Cardiac muscle cell (in vitro differentiated cells and primary cell): ENCODE measurements at places on chromosomes 13 and 19. TPM values are rescaled to one million over a fixed set of nuclear protein-coding genes. Genes with fewer than 3 reads are reported as not detected.

DNA sequence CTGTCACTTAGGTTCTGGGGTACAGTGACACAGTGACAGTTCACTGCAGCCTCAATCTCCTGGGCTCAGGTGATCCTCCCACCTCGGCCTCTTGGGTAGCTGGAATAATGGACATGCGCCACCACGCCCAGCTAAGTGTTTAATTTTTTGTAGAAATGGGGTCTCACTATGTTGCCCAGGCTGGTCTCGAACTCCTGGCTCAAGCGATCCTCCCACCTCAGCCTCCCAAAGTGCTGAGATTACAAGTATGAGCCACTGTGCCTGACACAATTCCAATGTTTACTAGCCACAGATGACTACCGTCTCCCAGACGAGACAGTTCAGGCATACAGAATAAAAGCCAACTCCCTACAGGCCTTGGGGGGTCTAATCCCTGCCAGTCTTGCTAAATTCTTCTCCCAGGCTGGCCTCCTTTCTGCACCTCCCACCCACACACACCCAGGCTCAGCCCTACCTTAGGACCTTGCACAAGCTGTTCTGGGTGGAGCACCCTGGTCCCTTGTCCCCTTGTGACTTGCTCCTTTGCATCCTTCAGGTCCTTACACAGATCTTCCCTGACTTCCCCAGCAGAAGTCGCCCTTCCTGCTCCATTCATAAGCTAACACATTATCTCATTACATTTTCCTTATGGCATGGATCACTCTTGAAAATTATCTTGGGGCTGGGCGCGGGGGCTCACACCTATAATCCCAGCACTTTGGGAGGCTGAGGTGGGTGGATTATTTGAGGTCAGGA is 106.4 kb downstream of the INSR start:
- DNase-seq = no peak

GRCh38 chr13:46288570-46289259 is 77.0 kb downstream of the LRRC63 start:
- DNase-seq = peak; percentile 63

- peak; percentile 40 for DNase-seq
Observed at GRCh38 chr13:100434010-100434763, 154.4 kb downstream of the GGACT start.

GRCh38 chr13:98339684-98340425 is 162.8 kb upstream of the RNF113B start:
- peak; percentile 20 for DNase-seq

GRCh38 chr13:85194482-85194881 is 604.7 kb downstream of the SLITRK6 start:
- no peak for DNase-seq

DNA sequence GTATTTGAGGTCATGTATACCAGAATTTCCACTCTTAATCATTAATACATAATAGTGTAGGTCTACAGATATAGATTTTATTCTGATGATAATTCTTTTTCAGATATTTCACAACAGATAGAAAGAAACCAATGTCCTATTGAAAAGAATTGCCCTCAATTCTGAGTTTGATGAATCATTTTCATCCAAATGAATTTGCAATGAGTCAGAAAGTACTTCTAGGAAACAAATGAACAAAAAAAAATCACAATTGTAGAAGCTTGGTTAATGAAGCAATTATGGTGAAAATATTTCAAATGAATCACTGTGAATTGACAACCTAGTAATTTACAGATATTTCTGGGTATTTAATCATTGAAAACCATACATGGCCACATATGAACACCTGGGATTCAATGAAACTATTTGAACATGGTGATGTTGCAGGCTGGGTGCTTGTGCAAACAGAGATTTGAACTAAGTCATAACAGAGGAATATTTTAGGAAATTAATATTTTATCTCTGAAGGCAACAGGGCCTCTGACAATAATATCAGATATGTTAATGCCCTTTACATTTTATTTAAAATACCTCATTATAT is 360.9 kb downstream of the SLITRK5 start:
- no peak for DNase-seq

- no peak for DNase-seq
Observed at GRCh38 chr19:51211833-51212232, 13.0 kb upstream of the CD33 start.

DNA sequence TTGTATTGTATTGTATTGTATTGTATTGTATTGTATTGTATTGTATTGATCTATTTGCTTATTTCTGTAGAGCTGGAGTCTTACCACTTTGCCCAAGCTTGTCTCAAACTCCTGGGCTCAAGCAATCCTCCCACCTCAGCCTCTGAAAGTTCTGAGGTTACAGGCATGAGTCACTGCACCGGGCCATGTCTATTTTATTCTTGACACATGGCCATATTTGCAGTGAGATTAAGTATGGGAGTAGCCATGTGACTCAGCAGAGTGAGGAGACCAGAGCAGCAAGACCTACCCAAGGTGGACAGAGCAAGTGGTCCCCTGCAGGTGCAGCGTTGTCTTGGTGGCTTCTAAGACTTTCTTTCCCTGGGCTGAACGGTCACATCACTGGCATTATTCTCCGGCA is 49.1 kb upstream of the UBAC2 start:
- no peak for DNase-seq

DNA sequence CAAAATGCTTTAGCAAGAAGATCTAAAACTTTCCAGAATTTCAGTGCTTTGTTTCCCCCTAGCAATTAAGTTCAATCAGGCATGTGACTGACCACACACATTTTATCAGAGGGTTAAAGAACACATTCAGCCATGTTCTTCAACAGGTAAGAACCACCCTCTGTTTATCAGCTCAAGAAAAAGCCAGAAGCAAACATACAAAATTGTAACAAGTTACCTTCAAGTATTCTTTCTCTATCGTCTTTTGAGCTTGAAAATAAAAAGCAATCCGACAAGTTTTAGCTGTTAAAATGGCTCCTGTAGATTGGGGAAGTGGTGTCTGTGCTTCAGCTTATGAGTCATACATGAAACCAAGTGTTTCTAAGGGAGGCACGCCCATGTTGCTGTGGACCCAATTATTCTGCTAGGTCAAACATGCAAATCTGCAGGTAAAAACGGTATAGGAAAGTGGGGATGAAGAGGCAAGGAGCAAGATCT is at the start of gene ELF1:
TSS of gene ELF1 (minus strand) at position 306 of the 477 bp plus-strand sequence. CDS start 37,262 bp downstream, outside the sequence.
- peak; percentile 56 for DNase-seq

The HCN2 gene
- 1.0 and 2.3 TPM in 2 replicates for total RNA-seq
